ENCODE measurements at places on chromosomes 1 and 21. TPM values are rescaled to one million over a fixed set of nuclear protein-coding genes. Genes with fewer than 3 reads are reported as not detected.

The TMEM35B gene
- 18.7 TPM for total RNA-seq

The VSIG8 gene
- total RNA-seq = not detected

The S100A7 gene
- total RNA-seq = not detected

The RPS27 gene
- total RNA-seq = 1,120 TPM

The CRYAA gene
- total RNA-seq = not detected

The FMO4 gene
- 0.16 TPM for total RNA-seq

The TIE1 gene
- total RNA-seq = 562 TPM

The IGSF21 gene
- total RNA-seq = not detected

The TNFRSF4 gene
- total RNA-seq = 1.5 TPM

The TTC39A gene
- total RNA-seq = 1.7 TPM

The KCNJ6 gene
- total RNA-seq = not detected

The INKA2 gene
- total RNA-seq = 5.3 TPM

The SLC16A4 gene
- total RNA-seq = 2.1 TPM

The BOLA1 gene
- total RNA-seq = 10.8 TPM

The ANGPTL3 gene
- total RNA-seq = not detected

The CHIA gene
- not detected for total RNA-seq

The MATN1 gene
- not detected for total RNA-seq

The CACNA1S gene
- total RNA-seq = not detected

The PALMD gene
- 140 TPM for total RNA-seq

The USP21 gene
- 19.7 TPM for total RNA-seq

The TTC34 gene
- total RNA-seq = 0.53 TPM

The ADAMTS4 gene
- total RNA-seq = 13.6 TPM

The MAST2 gene
- total RNA-seq = 41.2 TPM
